ENCODE measurements at places on chromosomes 11 and 22.

- DNase-seq: no peak
Observed at GRCh38 chr11:8019314-8020243, 32.4 kb downstream of the EIF3F start.

DNA sequence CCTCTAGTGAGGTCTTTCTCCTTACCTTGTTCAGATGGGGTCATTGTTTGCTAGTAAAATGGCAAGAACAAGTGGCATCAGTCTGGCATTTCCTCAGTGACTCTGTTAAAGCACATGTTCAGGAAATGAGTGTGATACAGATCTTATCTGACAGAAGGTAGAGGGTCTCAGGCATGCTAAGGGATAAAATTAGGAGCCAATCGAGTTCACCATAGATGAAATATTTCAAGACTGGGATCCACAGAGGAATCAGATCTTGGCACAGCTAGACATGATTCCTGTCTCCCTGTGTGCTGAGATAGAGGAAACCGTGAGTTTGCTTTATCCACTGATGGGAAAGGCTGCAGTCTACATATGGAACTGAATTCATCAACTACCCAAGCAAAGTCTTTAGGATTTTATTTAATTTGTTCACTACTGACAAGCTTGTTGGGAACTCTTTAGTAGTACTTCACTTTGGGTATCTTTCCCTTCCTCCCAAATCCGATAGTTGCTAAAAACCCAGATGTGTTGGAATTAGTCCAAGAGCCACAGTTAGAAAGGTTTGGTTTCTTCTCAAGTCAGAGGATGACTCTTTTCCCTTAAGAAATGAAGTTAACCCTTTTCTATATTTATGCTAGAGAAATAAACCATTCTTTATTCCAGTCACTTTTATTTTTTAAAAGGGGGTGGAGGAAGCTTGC lies 18.4 kb downstream of the FAM118B start:
- no peak for DNase-seq

DNA sequence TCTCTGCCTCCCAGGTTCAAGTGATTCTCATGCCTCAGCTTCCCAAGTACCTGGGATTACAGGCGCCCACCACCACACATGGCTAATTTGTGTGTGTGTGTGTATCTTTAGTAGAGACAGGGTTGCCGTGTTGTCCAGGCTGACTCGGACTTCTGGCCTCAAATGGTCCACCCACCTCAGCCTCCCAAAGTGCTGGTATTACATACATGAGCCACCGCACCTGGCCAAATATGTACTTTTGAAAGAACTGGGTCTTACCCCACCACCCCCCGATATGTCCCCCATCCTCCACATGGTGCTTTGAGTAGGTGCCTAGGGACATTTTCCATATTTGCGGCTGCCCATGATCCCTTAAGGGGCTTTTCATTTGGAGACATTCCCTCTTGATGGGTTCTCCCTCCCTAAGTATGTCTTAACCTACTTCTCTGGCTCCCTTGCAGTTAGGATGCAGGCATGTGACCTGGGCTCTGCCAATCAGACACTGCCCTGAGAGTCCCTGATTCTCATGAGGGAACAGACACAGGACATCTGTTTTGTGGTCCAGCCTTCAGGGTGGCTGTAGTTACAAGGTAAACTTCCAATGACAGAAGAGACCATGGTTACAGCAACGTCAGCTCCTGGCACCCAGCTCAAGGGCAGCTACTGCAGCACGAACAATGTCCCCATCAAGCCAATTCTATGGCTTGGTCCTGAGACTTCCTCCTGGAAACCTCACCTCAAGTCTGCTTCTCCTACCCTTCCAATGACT lies 48.4 kb downstream of the CHST1 start:
- DNase-seq: no peak

GRCh38 chr11:103368145-103368544 lies 258.9 kb downstream of the DYNC2H1 start:
- DNase-seq: no peak

DNA sequence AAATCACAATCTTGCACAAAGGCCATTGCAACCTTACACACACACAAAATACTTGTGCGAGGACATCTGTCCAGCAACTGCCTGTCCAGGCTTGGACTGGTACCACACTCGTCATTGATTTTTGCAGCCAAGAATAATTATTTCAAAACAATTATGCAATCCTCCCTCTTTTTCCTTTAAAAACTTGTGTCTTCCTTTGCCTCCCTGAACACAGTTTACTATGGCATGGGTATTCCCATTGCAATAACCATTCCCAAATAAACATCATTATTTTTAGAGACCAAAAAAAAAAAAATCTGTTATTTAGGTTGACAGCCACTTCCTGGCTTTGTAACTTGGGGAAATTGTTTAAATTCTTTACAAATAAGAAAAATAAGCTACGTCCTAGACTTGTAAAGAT lies 54.0 kb downstream of the C11orf91 start:
- DNase-seq: no peak

- DNase-seq: no peak
Observed at GRCh38 chr11:117489999-117490679, 162.5 kb downstream of the CEP164 start.

Measured in T-helper 1 cell (primary cell).